Daoy (cell line): ENCODE measurements at places on chromosomes 6 and 20. TPM values are rescaled to one million over a fixed set of nuclear protein-coding genes. Genes with fewer than 3 reads are reported as not detected.

Gene BPIFB2
- not detected in 2 replicates for total RNA-seq

Gene BPI
- total RNA-seq: 0.09 TPM in 1 of 2 replicates, not detected in the other

- no peak for DNase-seq
Observed at GRCh38 chr20:24781418-24781980, 167.6 kb upstream of the CST7 start.

- DNase-seq: no peak
Observed at GRCh38 chr6:113570641-113571040, 286.5 kb upstream of the MARCKS start.

- DNase-seq: no peak
Observed at GRCh38 chr6:89022798-89023197, 57.8 kb upstream of the PNRC1 start.

- DNase-seq: no peak
Observed at GRCh38 chr20:10784554-10785183, 110.9 kb upstream of the JAG1 start.

- no peak for DNase-seq
Observed at GRCh38 chr6:2916158-2916925, 13.2 kb upstream of the SERPINB9 start.
